ENCODE measurements at places on chromosomes 7 and 10.

DNA sequence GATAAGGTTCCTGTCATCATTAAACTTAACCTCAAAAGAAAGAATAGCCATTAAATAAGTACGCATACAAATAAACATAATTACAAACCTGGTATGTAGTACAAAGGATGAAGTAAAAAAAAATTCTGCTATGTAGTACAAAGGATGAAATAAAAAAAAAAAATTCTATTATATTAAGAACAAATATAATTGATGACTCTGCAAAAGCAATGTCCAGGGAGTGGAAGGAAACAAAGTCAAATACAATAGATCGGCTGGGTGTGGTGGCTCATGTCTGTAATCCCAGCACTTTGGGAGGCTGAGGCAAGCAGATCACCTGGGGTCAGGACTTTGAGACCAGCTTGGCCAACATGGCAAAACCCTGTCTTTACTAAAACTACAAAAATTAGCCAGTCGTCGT is 56.9 kb downstream of the ABI1 start:
- no peak for DNase-seq

DNA sequence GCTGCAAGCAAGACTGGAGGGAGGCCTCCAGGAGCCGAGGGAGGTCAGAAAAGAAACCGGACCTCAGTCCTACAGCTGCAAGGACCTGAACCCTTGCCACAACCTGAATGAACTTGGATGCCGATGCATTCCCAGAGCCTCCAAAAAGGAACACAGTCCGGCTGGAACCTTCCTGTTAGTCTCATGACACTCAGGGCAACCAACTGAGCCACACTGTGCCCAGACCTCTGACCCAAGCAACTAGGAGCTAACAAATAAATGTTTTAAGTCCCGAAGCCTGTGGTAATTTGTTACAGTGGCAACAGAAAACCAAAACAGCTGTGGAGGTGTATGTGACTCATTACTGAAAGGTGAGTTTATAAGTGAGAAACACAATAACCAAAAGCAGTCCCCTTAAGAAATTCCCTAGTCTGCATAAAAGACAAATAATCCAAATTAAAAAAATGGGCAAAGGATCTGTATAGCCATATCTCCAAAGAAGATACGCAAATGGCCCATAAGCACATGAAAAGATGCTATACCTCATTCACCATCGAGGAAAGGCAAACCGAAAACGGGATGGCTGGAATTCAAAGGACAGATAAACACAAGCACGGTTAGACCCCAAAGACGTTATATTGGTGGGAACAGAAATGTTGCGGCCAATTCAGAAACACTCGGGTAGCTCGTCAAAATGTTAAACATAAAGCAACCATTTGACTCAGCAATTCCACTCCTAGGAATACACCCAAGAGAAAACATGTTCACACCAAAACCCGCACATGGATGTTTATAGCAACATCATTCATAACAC is 24.8 kb downstream of the GNA12 start:
- no peak for DNase-seq

- no peak for DNase-seq
Observed at GRCh38 chr7:38574086-38574485, 57.1 kb downstream of the AMPH start.

DNA sequence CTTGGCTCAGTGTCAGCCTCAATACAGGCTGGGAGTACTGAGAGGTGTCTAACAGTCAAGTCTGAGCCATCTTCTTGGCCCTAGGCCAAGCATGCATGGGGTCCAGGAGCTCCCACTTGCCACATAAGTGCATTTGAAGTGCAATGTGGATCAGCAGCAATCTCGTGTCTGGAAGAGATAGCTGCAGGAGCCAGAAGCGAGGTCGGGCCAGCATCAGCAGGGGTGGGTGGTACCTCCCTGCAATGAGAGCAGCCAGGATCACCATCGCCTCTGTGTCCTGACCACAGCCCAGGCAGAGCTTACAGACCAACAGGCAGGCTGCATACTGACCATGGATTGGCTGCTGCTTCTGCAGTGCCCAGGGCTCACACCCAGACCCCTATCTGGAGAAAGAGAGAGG is 83.0 kb upstream of the CXCL12 start:
- DNase-seq = no peak

DNA sequence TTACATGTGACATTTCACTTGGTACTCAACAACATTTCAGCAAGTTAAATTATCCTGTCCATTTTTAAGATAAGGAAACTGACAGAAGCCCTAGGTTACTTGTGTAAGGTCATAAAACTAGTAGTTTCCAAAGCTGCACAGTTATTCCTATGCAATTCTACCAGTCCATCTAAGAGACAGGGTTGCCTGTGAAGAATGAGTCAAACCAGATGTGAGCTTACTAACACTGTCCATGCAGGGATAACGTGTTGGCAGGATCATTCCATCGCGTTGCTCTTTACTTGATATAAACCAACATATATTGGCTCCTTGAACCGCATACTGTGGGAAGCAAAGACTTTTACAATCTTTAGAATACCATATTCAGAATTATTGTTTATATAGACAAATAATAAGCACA is 280.9 kb upstream of the HGF start:
- DNase-seq = no peak

- DNase-seq = peak; percentile 25
Observed at GRCh38 chr10:31321396-31321941, 2.5 kb downstream of the ZEB1 start.

DNA sequence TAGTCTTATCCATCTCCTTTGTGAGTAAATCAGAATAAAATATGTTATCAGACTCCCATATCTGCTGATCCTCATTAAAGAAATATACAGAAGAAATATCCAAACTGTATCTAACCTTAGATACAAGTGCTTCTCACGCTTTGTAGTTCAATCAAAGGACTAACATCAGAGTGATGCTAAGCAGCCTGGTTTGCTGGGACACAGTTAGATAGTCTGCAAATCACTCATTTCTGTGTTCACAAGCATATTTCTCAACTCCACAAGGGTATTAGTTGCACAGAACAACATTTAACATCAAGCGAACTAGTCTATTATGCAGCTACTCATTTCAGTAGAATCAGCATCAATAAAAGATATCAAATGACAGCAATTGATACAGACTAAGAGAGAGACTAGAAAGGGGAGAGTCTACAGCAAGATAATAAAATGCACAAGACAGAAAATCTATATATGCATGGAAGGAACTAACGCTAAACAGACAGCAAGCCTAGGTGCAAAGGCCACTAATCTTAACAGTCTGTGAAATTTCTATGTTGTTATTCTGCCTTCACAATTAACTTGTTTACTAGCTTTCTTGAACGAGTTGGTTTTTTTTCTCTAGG is 30.0 kb downstream of the DNAJC12 start:
- no peak for DNase-seq

- no peak for DNase-seq
Observed at GRCh38 chr10:17527514-17528146, 73.2 kb upstream of the ST8SIA6 start.

GRCh38 chr7:9149499-9150082 is 716.2 kb downstream of the NXPH1 start:
- DNase-seq = no peak

- DNase-seq = no peak
Observed at GRCh38 chr10:75530299-75530698, 98.9 kb downstream of the LRMDA start.

GRCh38 chr10:14609178-14609577 is 165.5 kb downstream of the FAM107B start:
- DNase-seq = no peak

DNA sequence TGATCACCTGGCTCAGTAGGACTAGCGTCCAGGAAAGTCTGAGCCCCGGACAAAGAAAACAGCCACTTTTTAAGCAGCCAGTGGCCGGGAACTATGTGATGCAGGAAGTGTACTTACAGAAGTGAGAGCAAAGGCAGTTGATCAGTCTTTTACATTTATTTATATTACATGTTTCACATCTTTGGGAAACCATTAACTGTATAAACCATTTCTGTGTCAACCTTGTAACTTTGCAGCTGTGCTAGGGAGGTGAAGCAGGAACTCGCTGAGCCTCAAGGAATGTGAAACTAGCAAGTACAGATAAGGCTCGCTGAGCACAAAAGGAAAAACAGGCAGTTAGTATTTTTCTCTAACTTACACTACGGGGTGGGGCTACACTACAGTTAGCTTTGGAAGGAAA is 39.9 kb upstream of the HECW1 start:
- DNase-seq = no peak

- no peak for DNase-seq
Observed at GRCh38 chr7:142188846-142189245, 69.0 kb downstream of the PRSS58 start.

DNA sequence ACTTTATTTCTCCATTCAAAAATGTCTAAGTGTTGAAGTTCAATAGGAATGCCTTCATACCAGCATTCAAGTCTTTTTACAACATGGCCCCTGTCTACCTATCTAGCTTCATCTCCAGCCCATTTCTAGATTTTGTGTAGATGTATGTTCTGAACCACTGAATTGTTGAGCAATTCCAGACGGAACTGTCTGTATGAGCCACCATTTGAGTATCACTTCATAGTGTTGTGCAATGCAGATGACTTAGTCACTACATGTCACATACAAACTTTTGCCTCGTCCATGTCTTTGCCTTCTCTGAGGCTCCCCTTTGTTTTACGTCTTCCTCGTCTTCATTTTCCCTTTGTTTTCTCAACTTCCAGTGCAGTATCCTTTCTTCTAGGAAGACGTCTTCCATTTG is 118.1 kb downstream of the INHBA start:
- no peak for DNase-seq

GRCh38 chr10:132107949-132108877 is 42.5 kb downstream of the JAKMIP3 start:
- no peak for DNase-seq
